ENCODE measurements at places on chromosomes 6 and 20.

DNA sequence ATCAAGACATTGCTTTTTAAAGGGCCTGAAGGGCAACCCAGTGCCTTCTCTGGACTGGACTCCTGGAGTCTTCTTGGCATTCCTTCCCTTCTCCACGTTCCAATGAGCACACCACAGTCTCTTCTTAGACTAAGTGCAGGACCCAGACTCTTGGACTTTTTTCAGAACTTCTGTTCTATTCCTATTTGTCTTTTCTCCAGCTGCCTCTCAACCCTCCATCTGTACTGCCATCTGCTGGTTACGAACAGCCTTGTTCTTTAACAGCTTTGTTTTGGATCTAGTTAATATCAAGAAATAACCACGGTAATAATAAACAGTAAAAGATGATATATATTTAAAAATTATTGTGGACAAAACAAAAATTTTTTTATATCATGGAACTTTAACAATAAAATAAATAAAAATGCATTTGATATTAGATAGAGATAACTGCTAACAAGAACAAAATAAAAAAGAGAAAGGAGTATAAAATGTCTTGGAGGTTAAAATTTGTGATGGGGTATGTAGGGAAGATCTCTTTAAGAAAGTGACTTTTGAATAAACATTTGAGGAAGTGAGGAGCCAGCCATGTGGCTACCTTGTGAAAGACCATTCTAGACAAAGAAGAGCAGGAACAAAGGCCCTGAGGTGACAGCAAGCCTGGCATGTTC is 105.1 kb upstream of the HCRTR2 start:
- peak; percentile 22 for DNase-seq

GRCh38 chr20:57624124-57624523 is 3.9 kb upstream of the ZBP1 start:
- DNase-seq: no peak

DNA sequence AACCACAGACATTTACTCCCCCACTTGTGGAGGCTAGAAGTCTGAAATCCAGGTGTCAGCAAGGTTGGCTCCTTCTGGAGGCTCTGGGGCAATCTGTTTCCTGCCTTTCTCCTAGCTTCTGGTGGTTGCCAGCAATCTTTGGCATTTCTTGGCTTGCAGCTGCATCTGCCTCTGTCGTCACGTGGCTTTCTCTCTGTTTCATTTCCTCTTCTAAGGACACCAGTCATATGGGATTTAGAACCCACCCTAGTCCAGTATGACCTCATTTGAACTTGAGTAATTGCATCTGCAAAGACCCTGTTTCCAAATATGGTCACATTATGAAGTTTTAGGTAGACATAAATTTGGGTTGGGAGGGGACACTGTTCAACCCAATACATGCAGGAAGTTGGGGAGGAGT is 56.2 kb upstream of the EPB41L1 start:
- no peak for DNase-seq

DNA sequence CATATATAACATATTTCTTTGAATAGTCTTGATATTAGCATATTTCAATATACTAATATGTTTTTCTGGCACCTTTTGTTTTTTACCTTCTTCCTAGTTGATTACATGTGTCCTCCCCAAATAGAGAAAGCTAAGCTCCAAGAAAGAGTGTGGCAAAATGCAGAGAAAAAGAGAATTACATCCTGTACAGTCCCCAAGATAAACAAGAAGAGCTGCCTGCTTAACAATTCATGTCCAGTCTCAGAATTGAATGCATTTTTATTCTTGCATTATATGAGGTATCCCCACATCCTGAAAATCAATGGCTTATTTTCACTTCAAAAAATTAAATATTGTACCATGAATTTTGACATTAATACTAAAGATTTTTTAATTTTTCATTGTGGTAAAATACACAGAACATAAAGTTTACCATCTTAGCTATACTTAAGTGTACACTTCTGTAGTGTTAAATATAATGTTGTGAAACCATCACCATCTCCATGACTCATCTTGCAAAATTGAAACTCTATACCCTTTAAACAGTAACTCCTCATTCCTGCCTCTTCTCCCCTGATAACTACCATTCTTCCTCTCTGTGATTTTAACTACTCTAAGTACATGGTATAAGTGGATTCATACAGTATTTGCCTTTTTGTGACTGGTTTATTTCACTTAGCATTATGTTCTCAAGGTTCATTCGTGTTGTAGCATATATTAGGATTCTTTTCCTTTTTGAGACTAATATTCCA is 490.3 kb downstream of the COL12A1 start:
- no peak for DNase-seq

- DNase-seq: no peak
Observed at GRCh38 chr6:47098570-47098993, 56.5 kb upstream of the ADGRF1 start.

DNA sequence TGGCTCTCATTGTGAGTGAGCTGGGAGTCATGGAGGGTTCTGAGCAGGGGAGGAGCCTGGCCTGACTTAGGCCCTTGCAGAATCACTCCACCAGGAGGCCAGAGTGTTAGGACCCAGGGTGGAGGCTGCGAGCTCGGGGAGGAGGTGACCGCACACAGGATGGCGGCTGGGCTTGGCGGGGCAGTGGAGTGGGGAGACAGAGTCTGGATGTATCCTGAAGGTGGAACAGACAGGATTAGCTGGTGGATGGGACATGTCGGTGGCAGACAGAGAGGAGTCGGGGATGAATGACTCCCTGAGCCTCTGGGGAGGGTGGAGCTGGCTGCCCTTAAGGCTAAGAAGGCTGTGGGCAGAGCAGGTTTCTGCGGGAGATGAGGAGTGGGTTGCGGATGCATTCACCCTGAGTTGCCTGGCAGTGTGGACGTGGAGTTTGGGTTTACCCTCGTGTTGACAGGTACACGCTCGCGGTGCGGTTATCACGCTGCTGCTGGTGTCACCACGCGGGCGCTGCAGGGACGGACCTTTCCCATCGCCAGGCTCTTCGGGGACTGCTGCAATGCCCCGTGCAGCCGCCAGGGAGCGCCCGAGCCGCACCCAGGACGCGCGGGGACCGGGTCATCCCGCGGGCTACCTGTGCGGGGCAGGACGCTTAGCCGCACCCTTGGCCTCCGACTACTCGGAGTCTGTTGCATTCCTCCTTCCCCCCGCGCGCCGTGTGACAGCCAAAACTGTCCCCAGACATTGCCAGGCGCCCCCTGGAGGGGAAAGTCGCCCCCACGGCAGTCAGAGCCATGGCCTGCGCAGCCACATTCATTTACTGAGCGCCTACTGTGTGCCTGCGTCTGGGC is 43.0 kb upstream of the PTGIS start:
- DNase-seq: peak; percentile 66

- no peak for DNase-seq
Observed at GRCh38 chr6:51892339-51892738, 195.1 kb downstream of the PKHD1 start.

DNA sequence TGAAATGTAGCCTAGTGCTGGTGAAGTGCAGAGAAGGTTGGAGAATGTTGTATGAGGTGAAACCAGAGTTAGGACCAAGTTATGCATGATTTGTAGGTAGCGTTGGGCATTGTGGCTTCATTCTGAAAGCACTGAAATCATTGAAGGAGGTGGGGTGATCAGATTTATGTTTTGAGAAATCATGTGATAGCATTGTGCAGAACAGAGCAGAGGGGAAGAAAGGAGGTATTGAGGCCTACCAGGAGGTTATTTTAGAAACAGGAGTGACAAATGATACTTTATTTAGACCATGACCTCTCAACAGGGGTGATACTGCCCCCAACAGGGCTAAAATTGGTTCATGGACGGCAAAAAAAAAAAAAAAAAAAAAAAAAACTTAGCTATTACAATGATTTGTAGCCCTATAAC is 15.6 kb upstream of the HMGN3 start:
- no peak for DNase-seq

- DNase-seq: no peak
Observed at GRCh38 chr20:40743141-40743775, 54.2 kb upstream of the MAFB start.

DNA sequence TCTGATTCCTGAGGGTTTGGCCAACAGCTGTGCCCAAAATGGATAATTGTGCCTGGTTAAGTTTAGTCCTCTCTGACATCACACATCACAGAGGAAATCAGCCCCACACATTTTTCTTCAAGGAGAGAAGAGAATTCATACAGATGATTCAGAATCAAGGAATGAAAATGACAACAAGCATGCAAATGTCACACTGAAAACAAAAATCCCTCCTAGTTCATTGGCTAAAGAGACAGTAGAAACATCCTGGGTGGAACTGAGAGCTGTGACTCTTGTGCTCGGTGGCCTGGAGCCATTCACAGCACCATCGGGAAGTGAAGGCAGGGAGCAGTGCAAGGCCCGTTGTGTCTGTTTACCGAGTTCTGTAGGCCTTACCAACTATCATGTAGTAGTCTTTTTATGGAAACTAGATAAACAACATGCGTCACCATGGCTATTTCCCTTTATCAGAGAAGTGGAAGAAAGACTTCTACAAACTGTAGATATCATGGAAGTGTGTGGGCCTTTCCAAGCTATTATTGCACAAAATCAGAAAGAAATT is 81.7 kb upstream of the TENT5A start:
- DNase-seq: no peak

DNA sequence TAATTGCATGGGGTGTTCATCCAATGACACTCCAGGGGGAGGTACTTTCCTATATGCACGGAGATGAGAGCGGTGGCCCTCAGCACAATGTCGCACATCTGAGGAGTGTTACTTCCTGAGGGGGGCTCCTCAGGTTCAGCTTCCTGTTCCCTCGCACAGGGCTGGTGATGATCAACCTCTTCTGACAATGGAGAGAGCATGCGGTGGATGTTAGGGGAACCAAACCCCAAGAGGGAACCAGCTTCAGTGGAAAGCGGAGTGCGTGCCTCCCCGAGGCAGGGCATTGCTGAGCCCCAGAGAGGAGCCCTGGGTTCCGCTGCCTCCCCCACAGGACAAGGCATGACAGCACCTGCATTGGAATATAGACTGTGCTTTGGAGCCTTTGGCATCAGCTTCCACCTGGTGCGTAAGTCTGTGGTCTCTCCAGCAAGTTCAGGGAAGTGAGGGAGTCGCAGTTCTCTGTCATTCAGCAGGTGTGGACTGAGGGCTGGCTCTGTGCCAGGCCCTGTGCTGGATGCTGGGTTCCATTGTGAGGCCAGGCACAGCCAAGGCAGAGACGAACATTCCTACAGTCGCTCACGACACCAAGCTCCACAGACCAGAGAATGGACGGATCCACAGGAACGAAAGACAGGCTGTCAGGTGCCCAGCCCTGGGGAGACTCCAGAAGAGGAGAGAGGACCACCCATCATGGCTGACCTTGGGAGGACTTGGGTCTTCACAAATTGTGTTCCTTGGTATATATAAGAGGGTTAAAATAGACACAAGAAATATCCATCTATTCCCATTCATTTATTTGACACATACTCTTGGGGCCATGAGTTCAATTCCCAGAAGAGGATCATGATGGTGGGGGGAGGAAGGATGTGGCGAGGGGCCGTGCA is 3.9 kb upstream of the ZNF831 start:
- DNase-seq: no peak

GRCh38 chr20:62830251-62830650 is 13.4 kb downstream of the COL9A3 start:
- no peak for DNase-seq

DNA sequence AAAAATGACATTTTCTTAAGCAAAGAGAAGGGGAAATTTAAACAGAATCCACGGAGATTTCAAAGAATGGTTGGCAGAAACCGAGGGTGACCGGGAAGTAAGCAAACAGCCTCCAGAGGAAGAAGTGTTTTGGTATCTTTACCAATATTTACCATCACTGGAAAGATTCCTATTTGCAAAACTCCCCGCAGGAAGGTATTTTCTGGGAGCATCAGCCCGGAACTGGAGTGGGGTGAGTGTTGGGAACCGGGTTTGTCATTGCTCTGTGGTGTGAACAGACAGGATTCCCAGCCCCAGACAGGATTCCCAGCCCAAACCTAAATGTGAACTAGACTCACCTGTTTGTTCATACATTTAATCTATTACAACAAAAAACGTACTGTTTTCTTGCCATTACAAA is 19.2 kb upstream of the DACT2 start:
- no peak for DNase-seq

Measured in NCI-H1092 treated with DMSO at 0.1 percent for 48 hours (cell line).